ENCODE measurements at places on chromosomes 7 and 10.

- DNase-seq: no peak
Observed at GRCh38 chr10:31952066-31952465, 23.4 kb upstream of the ARHGAP12 start.

DNA sequence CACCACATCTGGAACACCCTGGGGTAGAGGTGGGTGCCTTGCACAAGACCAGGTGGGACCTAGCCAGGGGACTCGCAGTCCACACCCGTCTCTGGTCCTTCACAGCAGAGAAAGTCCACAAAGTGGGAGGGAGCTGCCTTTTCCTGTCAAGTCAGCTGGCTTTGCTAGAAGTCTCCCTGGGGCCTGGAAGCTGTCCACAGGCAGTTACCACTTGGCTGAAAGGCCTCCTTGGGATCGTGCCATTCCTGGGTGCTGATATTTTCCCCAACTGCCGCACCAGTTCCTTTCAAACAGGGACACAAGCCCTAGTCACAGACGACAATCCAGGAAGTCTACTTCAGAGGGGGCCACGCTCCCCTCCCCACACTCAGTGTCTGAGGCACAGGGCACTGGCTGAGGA, 75.4 kb downstream of the AFAP1L2 start:
- DNase-seq: no peak

DNA sequence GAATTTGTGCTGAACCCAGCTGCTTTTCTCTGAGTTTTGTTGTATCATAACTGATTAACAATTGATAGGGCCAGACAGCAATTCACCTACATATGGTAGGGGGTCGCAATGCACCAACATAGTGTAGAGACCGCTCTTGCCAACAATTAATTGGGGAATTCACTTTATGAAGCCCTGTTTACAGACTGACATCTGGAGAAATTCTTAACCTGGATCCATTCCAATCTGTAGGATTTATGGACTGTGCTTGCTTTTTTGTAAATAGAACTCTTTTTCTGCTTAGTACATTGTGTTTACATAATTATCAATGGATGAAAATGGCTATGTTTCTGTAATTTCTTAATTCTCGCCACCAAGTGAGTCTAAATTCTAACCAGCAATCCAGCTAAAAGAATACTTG, 311.7 kb upstream of the BMPER start:
- no peak for DNase-seq

DNA sequence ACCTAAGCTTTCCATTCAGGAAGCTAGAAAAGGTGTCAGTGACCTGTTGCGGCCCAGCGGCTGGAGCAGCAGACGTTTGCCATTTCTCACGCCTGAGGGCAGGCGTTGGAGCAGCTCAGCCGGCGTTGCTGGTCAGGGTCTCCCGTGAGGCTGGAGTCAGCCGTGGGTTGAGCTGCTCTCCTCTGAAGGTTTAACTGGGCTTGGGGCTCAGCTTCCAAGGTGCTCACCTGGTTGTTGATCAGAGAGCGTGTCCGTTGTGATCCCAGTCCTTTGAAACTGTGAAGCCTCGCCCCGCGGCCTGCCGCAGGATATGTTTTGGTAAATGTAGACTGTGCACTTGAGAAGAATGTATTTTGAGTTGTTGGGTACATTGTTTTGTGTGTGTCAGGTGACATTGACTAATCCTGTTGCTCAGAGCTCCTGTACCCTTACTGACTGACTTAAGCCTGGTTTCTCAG, 20.6 kb upstream of the PWWP2B start:
- no peak for DNase-seq

GRCh38 chr10:791639-792038, 102.2 kb upstream of the DIP2C start:
- no peak for DNase-seq

- DNase-seq: no peak
Observed at GRCh38 chr10:63273577-63273976, 140.4 kb downstream of the NRBF2 start.

GRCh38 chr7:94513565-94513860, 3.9 kb downstream of the CASD1 start:
- no peak for DNase-seq

DNA sequence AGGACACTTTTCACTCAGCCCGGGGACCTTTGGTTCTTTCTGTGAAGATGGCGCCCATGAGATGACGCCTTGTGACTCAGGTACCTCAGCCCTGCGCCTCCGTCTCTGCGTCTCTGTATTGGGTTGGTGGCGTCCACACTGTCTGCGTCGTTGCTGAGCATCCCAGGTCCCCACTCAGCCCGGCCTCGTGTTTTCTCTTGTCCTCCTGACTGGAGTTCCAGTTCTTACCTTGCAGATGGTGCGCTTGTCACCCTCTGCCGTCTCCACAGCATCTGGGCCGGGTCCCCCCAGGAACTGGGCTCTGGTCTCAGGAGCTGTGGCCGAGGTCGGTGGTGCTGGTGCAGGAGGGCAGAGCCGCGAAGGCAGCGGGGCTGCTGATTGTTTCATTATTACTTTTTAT, 150.4 kb downstream of the WDR37 start:
- DNase-seq: no peak

DNA sequence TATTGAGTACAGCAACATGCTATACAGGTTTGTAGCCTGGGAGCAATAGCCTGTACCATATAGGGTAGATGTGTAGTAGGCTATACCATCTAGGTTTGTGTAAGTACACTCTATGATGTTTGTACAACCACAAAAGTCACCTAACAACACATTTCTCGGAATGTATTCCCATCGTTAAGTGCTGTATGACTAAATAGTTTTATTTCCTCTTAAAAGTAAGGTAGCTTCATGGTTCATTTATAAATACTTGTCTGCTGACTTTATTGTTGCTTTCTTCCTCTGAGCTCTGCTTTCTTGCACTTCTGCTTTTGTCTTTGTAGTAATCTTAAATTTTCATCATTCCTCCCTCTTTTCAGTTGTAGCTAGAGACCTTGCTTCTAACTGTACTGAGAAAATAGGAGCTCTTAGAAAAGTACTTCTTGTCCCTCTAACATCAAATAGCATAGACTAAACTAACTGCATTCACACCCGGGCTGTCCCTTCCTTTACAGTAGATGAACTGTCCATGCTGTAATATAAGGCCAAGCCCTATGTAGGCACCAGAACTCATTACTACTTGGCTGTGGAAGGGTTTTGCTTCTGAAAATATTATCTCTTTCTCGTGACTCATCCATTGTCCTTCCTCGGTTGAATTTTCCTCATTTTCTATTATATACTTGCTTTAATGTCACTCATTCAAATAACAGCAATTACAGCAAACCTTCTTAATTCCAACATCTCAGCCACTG, 55.4 kb upstream of the FAM3C start:
- no peak for DNase-seq

- DNase-seq: no peak
Observed at GRCh38 chr7:50595491-50596102, 30.4 kb upstream of the DDC start.

- no peak for DNase-seq
Observed at GRCh38 chr7:40331915-40332314, 197.1 kb downstream of the SUGCT start.

DNA sequence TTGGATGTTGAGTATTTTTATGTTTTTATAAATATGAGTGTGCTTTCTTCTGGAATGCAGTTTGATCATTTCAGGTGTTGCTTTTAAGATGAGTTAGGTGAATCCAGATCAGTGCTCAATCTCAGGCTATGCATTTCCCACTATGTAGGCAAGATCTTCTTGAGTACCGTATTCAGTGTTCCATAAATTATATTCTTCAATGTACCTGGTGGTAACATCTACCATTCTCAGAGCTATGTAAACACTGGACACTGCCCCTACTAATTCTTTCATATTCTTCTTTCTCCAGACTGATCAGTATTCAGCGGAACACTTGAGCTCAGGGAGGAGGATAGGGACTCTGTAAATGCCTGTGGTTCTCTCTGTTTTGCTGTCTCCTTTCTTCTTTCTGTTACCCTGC, 25.5 kb upstream of the NME8 start:
- no peak for DNase-seq

GRCh38 chr7:157760004-157760730, 423.4 kb downstream of the DNAJB6 start:
- no peak for DNase-seq

GRCh38 chr7:102004229-102004628, 186.8 kb downstream of the CUX1 start:
- DNase-seq: no peak

DNA sequence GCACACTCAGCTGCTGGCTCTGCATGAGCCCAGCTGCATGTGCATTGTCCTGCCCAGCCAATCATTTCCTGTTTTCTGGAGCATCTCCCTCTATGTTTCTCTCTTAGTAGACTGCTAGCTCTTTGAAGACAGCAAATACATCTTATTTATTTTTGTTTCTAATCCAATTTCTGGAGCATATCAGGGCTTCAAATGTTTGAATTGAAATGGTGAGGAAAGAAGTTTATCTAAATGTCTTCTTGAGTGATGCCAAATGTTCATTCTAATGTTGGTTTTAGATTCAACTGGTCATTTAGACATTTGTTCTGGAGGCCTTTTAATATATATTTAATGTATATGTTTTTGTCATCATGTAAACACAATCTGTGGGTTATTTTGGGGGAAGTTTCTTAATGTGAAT, 141.9 kb downstream of the DNAJB9 start:
- no peak for DNase-seq

GRCh38 chr10:25078658-25079431, 62.4 kb downstream of the THNSL1 start:
- no peak for DNase-seq

DNA sequence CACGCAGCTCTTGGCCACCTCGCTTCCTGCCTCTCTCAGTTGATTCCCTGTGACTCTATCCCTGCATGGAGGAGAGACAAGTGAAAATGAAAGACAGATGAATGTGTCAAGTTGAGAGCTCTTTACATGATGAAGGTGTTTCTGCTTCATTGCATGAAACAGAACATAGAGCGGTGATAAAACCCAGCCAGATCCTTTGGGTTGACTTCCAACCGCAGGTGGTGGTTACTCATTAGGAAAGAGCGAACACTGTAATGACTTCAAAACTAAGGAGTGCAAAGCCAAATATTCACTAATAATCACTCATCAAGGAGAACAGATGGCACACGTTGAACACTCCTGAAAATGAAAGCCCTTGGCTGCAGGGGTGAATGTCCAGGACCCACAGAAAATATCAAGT, 31.8 kb upstream of the WDR11 start:
- no peak for DNase-seq

DNA sequence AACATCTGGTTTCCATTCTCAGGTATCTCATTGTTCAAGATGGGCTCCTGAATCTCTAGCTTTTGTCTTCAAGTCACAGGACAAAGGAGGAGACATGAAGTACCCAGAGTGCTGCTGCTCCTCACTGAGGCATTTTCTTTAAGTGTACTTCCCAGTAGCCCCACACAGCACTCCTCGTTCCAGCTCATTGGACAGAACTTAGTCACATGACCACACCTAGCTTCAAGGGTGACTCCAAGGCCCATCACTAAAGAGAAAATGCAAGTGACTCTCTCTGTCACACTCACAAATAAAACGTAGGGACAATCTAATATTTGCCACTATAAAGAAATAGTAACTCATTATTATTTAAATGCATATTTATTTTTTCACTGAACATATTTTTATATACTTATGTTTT, 58.3 kb upstream of the NEUROD6 start:
- no peak for DNase-seq

- no peak for DNase-seq
Observed at GRCh38 chr10:91616137-91616536, 16.7 kb downstream of the PPP1R3C start.

DNA sequence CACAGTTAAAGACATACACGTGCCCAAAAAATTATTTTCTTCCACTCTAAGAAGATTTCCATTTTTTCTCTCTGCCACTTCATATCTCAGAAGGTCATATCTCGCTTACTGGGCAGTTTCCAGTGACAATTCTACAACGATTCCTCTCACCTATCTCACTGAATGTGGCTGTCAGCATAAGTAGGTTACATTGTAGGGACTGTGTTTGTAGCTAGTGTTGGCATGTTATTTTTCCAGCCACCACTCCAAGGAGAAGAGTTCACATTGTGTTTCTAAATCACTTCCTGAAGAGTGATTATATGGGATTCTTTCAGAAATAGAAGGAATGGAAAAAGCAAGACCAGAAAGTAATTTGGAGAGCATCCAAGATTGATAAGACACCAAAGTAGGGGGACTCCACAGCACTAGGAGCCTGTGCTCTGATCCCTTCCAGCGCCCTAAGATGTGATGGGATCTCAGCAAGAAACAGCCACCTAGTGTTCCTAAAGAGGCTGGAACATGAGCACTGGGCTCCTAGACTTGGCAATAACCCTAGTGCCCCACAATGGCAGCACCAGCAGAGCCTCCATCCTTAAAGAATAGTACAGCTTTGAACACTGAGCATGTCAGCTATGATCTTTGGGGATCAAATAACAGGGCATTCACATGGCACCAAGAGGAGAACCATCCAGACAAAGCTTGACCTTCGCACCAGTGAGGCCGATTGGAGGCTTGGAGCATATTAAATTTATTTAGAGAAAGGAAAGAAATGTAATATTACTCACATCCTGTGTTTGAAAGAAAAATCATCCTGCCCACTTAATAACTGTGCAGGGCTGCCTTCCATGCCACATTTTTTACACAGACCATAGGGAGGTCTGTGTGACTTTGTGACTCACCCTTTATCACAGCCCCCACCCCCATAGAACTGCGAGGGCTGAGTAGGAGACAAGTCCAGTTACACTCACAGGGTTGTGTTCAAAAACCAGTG, 51.8 kb downstream of the CAV1 start:
- DNase-seq: peak; percentile 68

GRCh38 chr7:150938566-150938965, 39.6 kb downstream of the KCNH2 start:
- DNase-seq: no peak

GRCh38 chr7:20340839-20341238, 10.1 kb downstream of the ITGB8 start:
- no peak for DNase-seq

Data from amniotic stem cell (primary cell).